ENCODE measurements at places on chromosomes 6 and 20.
A peak's percentile ranks its signal among the peaks of the same experiment; 100 is the strongest.

DNA sequence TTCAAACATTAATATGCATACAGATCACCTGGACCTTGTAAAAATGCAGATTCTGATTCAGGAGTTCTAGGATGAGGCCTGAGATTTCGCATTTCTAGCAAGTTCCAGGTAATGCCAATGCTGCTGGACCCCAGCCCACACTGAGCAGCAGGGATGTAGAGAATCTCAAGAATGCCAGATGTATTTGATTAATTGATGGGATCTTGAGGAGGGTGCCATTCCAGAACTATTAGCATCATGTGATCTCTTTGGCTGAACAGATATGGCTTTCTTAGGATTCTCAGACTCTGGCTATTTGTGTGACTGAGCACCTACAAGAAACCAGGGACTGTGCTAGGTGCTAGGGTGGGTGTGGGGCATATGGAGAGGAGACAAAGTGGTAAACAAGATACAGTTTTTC is 16.5 kb upstream of the SNX3 start:
- no peak for DNase-seq

DNA sequence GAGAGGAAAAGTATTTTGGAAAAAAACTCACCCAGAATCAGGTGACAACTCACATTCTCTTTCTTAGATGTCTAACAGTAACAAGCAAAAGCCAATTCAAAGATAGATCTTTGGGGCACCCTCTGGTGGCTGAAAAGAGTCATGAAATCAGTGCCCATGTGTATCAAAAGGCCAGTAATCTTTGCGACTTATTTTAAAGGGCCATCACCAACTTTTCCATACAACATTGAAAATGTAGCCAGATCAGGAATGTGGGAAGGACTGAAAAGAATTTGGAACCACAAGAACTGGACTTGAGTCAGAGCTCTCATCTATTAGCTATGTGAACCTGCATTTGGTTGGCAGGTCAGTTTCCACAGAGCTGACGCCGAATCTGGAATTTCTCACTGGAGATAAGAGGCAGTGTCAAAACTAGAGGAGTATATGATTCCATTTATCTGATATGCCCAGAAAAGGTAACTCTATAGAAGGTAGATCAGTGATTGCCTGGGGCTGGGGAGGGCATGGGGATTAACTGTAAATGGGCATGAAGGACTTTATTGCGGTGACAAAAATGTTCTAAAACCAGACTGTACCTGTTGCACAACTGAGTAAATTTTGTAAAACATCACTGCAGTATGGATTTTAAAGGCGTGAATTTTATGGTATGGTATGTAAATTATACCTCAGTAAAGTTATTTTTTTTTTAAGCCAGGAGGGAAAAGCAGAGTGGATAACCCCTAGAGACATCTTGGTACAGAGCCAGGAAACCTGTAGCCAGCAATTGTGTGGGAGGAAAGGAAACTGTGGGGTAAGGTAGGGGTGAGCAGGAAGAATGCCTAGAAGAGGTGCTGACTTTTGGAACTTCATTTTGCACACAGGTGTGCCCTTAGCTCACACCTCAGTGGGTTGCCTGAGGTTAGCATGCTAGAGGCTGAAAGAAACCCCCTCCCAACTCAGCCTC is 117.1 kb upstream of the ASF1A start:
- DNase-seq = peak; percentile 63

GRCh38 chr6:25851961-25852360 is 20.1 kb upstream of the SLC17A1 start:
- DNase-seq = no peak

GRCh38 chr6:90829311-90829710 is 242.4 kb upstream of the MAP3K7 start:
- no peak for DNase-seq

- peak; percentile 61 for DNase-seq
These were observed 6.4 kb downstream of the MYLK4 start for GRCh38 chr6:2744209-2744771.

- no peak for DNase-seq
These were observed 35.0 kb downstream of the SESN1 start for GRCh38 chr6:109059571-109060021.

Measured in SHP77 (cell line).